ENCODE measurements at places on chromosomes 5 and 9. TPM values are rescaled to one million over a fixed set of nuclear protein-coding genes. Genes with fewer than 3 reads are reported as not detected.
A peak's percentile ranks its signal among the peaks of the same experiment; 100 is the strongest.

- DNase-seq: no peak
Measured at GRCh38 chr9:26356491-26356890, 536.1 kb downstream of the CAAP1 start.

DNA sequence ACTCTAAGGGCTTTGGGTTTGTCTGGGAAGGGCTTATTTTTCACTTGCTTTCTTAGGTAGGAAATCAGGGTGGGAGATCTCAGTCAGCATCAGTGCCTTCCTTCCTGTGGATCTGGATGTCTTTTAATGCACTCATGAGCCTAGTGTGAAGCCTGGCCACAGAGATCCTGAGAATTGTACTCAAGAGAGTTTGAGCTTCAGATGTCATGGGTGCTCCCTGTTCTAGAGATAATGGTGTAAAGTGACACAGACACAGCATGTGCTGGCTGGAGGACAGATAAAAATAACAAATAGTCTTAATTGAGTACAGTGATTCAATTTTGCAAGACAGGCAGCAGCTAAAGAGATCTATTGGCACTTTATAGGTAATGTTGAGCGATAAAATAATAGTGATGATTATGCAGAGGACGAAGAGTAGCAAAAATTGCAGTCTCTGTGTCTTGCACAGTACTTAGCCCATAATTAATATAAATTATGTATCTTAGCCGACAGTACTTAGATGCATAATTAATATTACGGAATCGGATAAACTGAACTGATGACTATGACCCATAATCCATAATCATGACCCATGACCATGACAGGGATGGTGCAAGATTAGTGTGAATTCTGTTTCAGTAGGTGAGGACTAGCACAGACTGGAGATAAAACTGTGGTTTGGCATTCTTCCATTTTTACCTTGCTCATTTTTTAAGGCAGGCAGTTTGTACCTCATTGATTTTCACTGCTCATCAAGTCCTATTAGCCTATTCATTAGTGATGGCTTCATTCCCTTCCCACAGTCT is 408.7 kb upstream of the PIK3R1 start:
- DNase-seq: no peak

GRCh38 chr5:144567421-144567780 is 396.7 kb downstream of the KCTD16 start:
- DNase-seq: no peak

The FGF18 gene
- 0.15 TPM for total RNA-seq

- peak; percentile 60 for DNase-seq
Measured at GRCh38 chr9:764105-764524, 77.4 kb upstream of the DMRT1 start.

DNA sequence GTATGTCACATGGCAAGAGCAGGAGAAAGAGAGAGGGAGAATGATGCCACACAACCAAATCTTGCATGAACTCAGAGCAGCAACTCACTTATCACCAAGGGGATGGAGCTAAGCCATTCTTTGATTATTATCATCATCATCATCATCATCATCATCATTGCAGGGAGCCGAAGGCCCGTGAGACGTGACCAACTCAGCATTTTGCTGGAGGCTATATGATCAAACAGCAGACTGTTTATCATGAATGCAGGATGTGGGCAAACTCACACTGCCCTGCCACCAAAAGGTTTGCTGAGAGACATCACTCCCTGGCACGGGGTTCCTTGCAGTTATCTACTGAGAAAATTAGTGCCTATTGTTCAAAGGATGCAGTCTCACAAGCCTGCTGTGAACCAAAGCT is 8.6 kb upstream of the ZNF169 start:
- DNase-seq: no peak

DNA sequence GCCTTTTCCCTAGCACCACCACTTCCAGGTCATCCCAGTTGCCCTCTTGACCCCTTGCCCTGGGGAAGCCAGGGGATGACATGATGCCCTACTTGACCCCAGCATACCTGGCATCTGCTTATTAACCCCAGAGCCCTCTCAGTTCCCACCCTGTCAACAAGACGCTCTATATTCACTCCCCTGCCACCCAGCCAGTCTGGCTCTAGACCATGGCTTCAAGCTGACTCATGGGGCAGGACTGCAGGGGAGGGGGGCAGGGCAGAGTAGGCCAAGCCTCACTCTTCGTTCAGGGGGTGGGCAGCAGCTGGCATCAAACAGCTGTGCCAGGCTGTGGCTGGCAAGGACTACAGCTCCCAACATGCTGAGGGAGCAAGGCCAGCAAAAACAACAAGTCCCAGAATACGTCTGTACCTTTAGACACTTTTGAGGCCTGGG is 5.3 kb downstream of the ATOSB start:
- peak; percentile 38 for DNase-seq

GRCh38 chr9:135979547-135980166 is 18.5 kb upstream of the UBAC1 start:
- no peak for DNase-seq

DNA sequence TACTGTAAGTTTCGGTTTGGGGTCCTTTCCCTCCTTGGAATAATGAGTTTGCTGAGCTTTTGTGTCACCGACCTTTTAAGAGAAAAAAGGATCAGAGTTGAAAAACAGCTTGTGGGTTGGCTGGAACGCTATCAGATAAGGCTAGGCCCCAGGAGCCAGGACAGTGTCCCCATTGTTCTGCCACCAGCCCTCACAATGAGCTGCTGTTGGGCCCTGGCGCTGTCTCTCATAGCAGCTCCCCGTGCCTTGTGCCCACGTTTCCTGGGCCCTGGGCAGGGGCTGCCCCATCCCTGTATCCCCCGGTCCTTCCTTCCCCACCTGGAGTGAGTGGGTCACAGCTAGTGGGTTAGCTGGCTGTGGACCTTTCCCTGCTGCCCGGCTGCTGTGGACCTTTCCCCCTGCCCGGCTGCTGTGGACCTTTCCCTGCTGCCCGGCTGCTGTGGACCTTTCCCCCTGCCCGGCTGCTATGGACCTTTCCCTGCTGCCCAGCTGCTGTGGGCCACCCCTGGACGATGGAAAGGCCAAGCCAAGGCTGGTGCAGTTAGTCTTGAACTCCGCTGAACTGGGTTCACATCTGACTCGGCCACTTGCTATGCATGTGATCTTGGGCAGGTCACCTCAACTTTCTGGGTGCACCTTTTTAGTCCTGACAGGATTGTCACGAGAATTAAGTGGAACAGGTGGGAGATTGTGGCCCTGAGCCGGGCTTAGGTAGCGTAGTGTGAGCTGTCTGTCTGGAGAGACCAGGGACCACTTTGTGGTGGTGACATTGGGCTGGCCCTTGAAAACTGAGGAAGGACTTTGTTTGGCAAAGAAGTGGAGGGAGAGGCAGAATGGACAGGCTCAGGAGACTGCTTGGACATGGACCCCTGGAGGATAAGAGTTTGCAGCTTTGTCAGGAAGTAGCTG is 99.5 kb downstream of the DAB2IP start:
- no peak for DNase-seq

GRCh38 chr9:105881654-105882349 is 187.5 kb downstream of the TMEM38B start:
- peak; percentile 67 for DNase-seq

DNA sequence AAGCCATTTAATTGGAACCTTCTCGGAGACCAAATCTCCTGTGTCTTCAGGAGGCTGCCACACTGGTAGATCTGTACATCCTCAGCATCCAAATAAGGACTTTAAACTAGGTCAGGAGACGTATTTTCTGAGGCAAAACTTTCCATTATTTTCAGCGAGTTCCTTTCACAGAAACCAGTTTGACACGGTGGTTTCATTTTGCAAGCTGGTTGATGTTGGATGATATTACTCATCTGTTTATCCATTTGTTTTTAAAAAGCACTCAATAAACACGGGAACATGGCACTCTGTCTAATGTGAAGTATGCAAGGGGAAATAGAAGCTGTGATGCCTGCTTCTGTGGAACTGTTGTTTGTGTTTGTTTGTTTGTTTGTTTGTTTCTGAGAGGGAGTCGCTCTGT is 199.6 kb downstream of the ERCC6L2 start:
- DNase-seq: no peak

DNA sequence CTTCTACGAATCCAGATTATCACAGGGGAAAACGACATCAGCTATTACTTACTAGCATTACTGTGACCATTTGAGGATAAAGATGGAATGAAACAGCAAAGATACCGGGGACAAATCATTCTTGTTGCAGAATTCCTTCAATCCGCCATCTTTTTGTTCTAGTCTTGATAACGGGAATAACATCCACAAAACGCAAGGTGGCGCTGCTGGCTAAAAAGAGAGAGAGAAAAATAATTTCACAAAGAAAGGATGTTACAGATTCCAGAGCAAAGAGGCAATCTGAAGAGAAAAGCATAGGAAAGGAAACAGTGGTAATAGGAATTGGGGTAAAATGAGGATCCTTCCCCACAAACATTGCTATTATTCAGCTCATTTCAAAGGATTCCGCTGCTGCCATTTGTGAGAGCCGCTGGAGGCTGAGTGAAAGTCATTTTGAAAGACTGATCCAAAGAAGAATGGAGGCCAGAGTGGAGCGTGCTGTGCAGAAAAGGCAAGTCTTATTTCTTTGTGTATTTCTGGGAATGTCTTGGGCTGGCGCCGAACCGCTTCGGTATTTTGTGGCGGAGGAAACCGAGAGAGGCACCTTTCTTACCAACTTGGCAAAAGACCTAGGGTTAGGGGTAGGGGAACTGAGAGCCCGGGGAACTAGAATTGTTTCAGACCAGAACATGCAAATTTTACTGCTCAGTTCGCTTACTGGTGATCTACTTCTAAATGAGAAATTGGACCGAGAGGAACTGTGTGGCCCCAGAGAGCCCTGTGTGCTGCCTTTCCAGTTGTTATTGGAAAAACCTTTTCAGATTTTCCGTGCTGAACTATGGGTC is at the start of gene PCDHB7:
TSS of gene PCDHB7 (plus strand) at position 264 of the 824 bp plus-strand sequence. CDS start at position 456, 192 bp downstream.
- DNase-seq: peak; percentile 18

GRCh38 chr9:20714442-20715415 is 30.7 kb downstream of the FOCAD start:
- DNase-seq: no peak

DNA sequence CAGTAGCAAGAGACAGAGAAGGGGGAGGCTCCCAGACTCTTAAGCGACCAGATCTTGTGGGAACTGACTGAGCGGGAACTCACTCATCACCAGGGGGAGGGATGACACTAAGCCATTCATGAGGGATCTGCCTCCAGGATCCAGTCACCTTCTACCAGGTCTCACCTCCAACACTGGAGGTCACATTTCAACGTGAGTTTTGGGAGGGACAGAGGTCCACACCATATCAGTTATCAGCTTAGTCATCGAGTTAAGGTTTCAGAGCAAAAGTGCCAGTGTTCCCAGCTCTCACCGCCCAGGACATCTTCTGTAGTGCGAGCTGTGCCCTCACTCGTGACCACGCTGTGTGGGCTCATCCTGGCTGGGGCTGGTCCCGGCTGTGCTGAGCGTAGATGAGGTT is 98.7 kb upstream of the CACNA1B start:
- DNase-seq: no peak

The SWI5 gene
- 8.6 TPM for total RNA-seq

- no peak for DNase-seq
Measured at GRCh38 chr5:644509-644908, 32.4 kb downstream of the CEP72 start.

GRCh38 chr5:16383544-16384052 is 82.0 kb downstream of the ZNF622 start:
- DNase-seq: no peak

The MYOZ3 gene
- total RNA-seq: not detected

GRCh38 chr9:131085370-131086122 is 10.8 kb upstream of the AIF1L start:
- DNase-seq: no peak

DNA sequence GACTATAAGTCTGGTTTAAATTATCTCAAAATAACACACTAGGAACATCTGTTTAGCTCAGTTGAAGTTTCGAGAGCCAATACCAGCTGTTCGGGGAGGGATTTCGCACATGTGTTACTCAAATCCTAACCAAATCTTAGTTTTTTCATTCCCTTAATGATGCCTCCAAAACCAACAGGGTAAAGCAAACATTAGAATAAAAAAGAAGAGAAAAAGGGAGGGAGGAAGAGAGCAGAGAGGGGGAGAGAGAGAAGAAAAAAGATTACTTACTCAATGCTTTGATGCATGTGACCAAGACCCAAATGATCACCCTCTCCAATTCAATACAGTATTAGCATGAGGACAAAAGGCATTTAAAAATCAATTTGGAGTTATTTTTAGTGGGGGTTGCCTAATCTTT is 86.0 kb upstream of the NR5A1 start:
- DNase-seq: no peak
